ENCODE measurements at places on chromosomes 5 and 9.
A peak's percentile ranks its signal among the peaks of the same experiment; 100 is the strongest.

DNA sequence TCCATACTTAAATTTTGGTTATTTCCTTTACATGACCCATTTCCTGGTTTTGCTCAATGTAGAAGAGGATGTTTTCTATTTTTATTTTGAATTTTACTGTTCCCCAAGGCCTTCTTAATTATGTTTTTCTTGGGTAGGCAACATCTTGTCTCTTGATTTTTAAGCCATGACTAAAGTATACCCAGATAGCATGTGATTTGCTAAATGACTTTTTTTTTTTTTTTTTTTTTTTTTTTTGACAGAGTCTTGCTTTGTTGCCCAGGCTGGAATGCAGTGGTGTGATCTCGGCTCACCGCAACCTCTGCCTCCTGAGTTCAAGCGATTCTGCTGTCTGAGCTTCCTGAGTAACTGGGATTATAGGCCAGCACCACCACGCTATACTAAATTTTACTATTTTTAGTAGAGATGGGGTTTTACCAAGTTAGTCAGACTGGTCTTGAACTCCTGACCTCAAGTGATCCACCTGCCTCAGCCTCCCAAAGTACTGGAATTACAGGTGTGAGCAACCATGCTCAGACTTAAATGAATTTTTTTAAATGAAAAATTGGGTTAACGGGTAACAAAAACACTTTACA, 198.6 kb upstream of the DAB2 start:
- DNase-seq: no peak

DNA sequence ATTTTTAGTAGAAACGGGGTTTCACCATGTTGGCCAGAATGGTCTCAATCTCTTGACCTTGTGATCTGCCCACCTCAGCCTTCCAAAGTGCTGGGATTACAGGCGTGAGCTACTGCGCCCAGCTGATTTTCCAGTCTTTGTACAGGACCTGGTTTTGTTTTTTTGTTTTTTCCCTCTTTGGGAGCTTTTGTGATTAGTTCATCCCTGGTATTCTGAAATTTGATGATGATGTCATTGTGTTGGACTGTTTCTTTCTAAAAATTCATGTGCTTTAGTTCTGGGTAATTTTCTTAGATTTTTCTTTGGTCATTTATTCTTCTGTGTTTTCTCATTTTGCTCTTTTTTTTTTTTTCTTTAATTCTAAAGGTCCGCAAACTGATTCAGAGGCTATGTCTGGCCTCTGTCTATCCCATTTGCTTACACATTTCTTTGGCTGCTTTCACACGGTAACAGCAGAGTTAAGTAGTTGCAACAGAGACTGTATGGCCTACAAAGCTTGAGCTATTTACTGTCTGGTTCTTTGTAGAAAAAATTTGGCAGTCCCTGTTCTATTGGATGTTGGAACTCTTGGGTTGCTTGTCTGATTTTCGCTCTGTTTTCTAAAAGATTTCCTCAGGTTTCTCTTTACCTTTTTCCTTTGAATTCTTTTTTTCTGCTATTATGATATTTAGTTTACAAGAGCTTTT, 24.8 kb downstream of the STX17 start:
- DNase-seq: no peak

DNA sequence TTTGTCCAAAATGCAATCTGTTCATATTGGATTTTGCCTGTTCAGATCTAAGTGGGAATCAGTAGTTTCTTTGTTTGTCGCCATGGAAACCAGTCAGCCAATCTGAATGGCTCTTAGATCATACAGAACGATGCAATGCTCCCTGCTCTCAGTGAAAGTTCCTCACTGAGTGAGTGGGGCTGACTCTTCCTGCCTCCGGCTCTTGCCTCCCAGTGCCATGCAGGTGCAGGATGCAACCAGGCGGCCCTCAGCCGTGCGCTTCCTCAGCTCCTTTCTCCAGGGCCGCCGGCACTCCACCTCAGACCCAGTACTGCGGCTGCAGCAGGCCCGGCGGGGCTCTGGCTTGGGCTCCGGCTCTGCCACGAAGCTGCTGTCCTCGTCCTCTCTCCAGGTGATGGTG, at the start of gene PTPDC1:
Gene PTPDC1, plus strand, starts transcription at position 151 of the 400 bp plus-strand sequence. Its CDS starts 67 bp downstream, at position 218.
- DNase-seq: no peak

GRCh38 chr5:27434335-27434734, 395.9 kb upstream of the CDH9 start:
- DNase-seq: no peak

GRCh38 chr5:55911784-55912653, 60.9 kb downstream of the IL31RA start:
- no peak for DNase-seq

DNA sequence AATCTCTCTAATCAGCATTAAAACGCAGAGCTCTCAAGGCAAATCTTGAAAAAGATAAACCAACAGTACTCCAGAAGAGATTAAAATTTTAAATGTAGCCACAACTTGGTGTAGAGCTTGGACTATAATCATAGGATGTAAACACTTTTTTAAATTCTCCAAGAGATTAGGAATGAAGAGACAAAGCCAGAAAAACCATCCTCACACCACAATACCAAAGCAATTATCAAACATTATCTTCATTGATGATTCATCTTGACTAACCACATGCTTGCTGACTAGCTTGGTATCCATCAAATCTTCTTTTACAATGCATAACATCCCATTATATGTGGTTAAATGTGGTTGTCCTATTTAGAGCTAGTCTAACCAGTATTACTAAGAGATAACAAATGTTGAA, 815.1 kb downstream of the TLE1 start:
- DNase-seq: no peak

DNA sequence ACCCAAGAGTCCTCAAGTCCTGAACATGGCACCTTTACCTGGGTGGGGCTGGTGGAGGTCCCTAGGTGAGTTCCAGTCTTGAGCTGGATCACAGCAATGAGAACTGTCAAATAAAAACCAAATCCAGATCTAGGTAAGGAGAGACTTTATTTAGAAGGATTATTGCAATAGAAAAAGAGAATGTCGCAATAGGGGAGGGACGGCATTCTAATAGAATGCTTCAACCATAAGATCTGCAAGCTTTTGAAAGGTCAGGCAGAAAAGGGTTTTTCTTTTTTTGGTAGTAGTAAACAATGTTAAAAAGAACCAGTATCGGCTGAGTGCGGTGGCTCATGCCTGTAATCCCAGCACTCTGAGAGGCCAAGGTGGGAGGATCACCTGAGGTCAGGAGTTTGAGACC, 5.2 kb upstream of the GCNT1 start:
- no peak for DNase-seq

- DNase-seq: no peak
Measured at GRCh38 chr5:71887680-71888079, 168.6 kb downstream of the CARTPT start.

DNA sequence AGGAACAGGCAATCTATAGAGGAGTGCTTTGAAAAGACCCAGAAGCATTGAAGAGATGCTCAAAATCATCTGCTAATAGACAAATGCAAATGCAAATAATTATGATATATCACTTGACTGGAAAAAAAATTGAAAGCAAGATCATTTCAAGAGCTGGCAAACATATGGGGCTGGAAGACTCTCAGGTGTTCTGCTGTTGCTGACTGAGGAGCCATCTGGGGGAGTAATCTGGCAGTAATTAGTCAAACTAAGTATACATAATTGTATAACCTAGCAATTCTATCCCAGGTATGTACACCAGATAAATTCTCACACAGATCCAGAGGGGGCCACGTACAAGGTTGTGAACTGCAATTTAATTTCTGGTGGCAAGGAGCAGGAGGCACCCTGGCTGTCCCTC, 4.6 kb upstream of the HMHB1 start:
- no peak for DNase-seq

DNA sequence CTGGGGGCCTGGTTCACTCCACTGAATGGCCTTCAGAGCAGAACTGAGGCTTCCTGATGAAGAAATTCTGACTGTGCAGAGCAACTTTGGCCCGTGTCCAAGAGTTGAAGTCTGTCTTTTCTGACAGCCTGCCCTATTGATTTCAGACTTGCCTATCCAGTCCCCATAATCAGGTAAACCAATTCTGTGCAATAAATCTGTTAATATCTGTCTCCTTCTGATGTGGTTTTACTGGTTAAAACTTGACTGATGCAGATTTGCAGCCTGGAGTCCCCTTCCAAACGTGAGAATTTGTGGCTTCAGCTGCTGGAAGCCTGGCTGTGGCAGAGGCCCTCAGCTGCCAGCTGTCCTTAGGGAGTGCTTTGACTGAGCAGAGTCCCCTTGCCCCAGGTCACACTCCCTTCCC, 283.9 kb upstream of the ANKRD55 start:
- no peak for DNase-seq

GRCh38 chr9:93304574-93305496, 120.9 kb downstream of the WNK2 start:
- DNase-seq: peak; percentile 48

- DNase-seq: no peak
Measured at GRCh38 chr5:127906562-127907204, 176.9 kb upstream of the SLC12A2 start.

DNA sequence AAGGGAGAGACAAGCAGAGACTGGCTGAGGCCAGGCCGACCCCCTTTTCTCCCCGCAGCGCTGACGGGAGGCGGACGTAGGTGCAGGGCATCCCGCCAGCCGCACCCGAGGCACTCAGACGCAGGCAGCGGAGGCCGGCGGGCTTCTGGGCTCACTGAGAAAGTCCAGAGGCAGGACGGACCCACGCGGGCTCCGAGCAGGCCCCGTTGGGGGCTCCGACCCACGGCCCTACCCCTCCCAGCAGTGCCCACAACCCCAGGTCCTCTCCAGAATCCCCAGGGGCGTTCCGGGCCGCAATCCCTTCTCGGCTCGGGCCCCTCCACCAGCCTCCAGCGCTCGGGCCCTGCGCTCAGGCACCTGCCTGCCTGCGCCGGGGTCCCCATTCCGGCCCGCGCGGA, 543 bp downstream of the MTMR12 start:
- peak; percentile 81 for DNase-seq

DNA sequence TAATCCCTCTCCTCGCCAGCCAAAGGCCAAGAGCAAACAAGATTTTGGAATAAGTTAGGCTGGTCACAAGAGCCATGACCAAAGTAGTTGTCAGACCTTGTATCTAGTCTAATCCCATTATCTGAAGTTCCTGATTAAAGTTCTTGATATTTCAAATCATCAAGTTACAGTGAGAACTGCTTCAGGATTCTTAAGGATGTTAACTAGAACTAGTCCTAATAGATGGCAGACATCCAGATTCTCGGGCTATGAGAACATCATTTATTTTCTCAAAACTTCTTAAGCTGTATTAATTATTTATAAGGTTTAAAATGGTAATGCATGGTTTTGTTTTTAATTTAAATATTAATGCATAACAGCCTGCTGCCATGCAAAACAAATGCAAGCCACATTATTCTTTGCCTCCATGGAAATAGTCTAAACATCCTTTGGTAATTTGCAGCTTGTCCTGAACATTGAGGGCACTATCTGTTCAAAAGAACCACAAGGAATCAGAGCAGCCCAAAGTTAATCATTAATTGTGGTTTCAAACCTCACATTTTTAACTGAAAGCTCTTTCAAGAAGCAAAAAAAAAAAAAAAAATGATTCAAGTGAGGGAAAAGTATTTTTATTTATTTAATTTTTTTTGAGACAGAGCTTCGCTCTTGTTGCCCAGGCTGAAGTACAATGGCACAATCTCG, 95.1 kb downstream of the TTC39B start:
- DNase-seq: no peak

- DNase-seq: no peak
Measured at GRCh38 chr9:117775591-117775990, 71.4 kb downstream of the TLR4 start.

- DNase-seq: no peak
Measured at GRCh38 chr5:155087036-155087435, 73.5 kb downstream of the KIF4B start.

DNA sequence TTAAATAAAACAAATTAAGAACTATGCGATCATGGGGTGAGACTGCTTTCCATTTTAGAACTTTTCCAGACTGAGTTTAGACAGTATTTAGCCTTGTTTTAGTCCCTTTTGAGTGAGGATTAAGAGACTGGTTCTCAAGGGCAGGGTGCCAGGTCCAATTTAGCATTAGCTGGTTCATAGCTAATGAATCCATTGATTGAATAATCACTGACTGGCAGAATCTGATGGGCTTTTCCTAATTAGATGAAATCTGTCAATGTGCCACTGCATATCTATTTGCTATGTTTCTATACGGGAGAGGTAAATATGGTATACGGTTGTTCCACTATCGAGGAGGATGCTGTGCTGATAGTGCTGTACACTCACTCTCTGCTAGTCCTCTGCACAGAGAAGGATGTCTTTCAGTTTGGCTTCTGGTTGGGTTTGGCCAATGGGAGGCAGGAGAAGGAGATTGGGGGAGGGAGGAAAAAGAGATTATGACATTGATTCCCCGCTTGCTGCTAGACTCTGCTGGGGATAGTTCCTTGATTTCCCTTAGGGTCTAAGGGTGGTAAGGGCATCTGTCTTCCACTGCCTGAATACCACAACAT, 496.6 kb downstream of the CTNND2 start:
- DNase-seq: no peak

GRCh38 chr9:132789719-132790118, 88.4 kb downstream of the AK8 start:
- no peak for DNase-seq

DNA sequence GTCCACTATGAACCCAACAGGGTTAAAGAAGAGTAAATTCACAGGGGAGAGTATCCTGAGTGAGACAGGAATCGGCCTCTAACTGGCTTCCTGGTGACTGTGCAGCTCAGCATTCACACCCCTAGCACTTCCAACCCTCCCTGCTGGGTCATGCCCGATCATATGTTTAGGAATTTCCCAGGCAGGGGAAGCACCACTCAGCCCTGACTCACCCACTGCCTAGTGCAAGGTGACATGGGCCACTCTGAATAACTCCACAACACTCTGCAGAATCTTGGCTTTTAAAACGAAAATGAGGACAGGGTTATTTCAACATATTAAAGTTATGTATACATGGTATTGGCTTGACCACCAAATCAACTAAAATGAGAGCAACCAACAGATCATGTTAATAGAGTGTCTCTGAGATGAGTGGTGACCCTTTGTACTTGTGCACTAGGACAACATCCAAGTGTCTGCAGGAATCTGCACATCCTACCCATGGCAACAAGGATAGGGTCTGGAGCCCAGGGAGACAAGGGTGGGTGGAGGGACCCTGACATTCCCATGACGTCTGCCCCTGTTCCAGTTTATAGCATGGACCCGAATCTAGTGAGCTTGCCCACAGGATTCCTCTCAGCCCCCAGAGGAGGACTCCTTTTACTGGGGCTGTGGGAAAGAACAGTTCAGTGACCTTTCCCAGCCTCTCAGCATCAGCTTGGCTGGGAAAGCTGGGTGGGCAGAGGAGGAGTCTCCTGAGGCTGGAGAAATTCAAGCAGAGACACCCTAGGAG, 485.8 kb downstream of the SEMA5A start:
- no peak for DNase-seq

GRCh38 chr5:135881819-135882218, 13.8 kb downstream of the IL9 start:
- no peak for DNase-seq

GRCh38 chr5:174087783-174088182, 42.3 kb downstream of the NSG2 start:
- no peak for DNase-seq

- no peak for DNase-seq
Measured at GRCh38 chr9:93132287-93132927, 1.6 kb downstream of the NINJ1 start.

GRCh38 chr9:85528142-85528541, 213.6 kb downstream of the AGTPBP1 start:
- no peak for DNase-seq

Data from stimulated activated effector memory CD8-positive, alpha-beta T cell treated with anti-CD3 and anti-CD28 coated beads, Interleukin-12 subunit alpha, Interleukin-12 subunit beta, amount 100 ng/mL, for 72 hours (primary cell).